Stimulated activated CD8-positive, alpha-beta memory T cell treated with anti-CD3 and anti-CD28 coated beads, Interleukin-4, amount 100 ng/mL, for 24 hours (primary cell): ENCODE measurements at places on chromosomes 3 and 15.
A peak's percentile ranks its signal among the peaks of the same experiment; 100 is the strongest.

GRCh38 chr3:138781012-138781470 lies 53.7 kb downstream of the PIK3CB start:
- DNase-seq: no peak

DNA sequence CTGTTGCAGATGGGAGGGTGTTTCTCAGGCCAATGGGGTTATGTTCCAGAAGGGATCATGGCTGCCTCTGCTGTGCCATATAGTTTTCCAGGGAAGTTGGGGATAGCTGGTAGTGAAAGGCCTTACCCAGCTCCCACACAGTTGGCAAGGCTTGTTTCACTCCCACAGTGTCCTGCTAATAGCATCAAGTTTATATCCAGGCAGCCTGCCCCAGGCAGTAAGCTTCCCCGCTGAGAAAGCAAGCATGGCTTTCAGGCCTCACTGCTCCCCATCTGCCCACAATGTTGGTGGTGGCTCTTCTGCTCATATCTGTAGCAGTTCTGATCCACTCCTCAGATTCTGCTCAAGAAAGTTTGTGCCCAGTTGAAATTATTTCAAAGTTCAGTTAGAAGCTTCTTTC lies 50.9 kb upstream of the DCBLD2 start:
- DNase-seq: no peak

DNA sequence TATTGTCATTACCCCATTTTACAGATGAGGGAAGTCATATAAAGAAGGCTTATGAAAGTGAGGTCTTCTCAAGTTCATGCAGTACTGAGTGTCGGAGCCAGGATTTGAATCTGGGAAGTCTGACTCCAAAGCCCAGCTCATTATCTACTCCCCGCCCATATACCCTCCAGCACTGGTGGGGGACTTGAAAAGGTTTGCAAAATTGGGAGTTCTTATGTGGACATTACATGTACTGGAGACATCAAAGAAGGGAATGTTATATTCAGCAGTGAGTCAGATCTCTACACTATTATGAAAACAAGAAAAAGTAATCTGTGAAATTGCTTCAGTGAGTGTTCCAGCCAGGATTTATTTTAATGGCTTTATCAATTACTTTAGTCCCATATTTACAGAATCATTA lies 185.2 kb upstream of the CADPS start:
- DNase-seq: no peak

DNA sequence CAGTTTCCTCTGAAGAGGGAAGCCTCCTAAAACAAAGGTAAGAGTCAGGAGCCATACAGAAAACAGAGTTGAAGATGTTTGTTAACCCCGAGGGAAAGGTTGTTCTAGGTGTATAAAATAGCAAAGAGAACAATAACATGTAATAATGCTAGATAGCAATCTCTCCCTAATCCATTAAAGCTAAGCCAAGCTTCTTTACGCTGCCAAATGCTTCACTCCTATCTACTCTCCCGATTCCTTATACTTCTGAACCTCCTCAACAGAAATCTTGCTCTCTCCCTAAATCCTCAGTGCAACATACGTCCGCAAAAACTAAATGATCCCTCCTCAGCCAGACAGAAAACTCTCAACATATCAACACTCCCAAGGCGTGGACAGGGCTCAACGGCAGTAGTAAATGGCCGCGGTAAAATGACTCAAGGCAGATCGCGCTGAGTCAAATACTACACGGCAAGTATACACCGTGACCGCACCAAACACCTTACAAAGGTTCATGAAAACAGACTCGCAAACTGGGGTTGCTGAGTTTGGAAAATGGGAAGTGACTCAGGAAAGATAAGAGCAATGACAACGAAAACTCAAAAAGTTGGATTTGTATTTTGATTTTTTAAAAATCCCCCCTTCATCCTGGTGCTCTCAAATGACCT lies 682 bp downstream of the CLDND1 start:
- peak; percentile 35 for DNase-seq

GRCh38 chr15:39774688-39775267 lies 7.9 kb downstream of the FSIP1 start:
- DNase-seq: no peak
